ENCODE measurements at places on chromosomes 5 and 9. TPM values are rescaled to one million over a fixed set of nuclear protein-coding genes. Genes with fewer than 3 reads are reported as not detected.

The MROH2B gene
- not detected for total RNA-seq

The PCDHB5 gene
- total RNA-seq: 0.10 TPM

The IL13 gene
- not detected for total RNA-seq

The MELK gene
- total RNA-seq: 39.8 TPM

The GOLM1 gene
- 337 TPM for total RNA-seq
